ENCODE measurements at places on chromosomes 13 and 19.

- DNase-seq, result no peak
These were observed 900.1 kb downstream of the PCDH9 start for GRCh38 chr13:66329988-66330451.

- no peak for DNase-seq
These were observed 31.0 kb downstream of the THSD1 start for GRCh38 chr13:52374873-52375411.

DNA sequence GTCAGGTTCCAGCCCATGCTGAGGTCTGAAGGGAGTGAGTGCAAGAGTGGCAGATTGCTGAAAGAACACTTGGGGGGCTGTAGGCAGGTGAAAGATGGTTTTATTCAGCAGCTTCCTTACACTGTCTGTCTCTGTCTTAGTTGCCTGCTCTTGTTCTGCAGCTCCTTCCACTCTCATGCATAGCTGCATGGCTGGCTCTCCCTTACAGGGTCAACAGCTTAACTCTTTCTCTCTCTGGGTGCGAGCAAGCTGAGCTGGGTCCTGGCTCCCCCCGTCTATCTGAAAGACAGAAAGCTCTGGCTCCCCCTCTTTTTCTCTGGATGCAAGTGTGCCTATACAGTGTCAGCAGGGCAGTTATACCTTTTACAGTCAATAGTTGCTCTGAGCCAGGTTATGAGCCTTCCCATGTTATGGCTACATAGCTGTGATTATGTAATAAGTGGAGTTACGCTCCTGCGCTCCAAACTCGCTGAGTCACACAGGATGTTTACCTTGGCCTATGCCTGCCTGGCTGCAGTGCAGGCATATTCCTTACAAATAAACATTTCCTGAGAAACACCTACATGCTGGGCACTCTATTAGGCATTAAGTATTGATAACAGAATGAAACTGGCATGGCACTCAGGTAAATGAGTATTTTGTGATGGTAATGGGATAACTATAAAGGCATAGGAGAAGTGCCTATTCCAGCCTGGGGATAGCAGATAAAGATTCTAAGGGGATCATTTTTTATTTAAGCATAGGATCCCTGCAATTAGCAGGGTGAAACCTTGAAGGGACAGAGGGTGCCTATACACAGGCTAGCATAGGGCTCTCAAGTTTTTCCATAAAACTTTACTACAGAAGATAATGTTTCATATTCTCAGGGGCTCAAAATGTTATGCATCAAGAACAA is 826.9 kb upstream of the PCDH9 start:
- no peak for DNase-seq

- DNase-seq, result no peak
These were observed 127.9 kb downstream of the DLEU7 start for GRCh38 chr13:50715402-50716146.

DNA sequence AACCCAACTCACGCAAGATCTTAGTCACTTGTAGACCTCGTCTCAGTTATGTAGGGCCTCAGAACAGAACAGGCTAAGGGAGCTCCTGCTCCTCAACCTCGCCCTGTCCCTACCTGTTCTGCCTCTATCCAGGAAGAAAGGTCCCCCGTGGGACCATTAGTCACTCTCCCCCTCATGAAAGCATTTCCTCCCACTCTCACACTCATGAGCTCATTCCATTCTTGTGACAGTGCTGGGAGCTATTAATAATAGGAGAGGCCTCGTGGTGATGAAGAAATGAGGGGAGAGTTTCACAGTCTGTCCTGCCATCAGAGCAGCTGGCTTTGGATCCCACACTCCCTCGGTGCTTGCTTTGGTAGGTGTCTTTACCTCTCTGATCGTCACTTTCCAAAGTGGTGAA is 10.2 kb downstream of the PPP2R1A start:
- no peak for DNase-seq
